Ammon's horn (tissue), 1 donor: ENCODE measurements at places on chromosomes 12 and 14.

DNA sequence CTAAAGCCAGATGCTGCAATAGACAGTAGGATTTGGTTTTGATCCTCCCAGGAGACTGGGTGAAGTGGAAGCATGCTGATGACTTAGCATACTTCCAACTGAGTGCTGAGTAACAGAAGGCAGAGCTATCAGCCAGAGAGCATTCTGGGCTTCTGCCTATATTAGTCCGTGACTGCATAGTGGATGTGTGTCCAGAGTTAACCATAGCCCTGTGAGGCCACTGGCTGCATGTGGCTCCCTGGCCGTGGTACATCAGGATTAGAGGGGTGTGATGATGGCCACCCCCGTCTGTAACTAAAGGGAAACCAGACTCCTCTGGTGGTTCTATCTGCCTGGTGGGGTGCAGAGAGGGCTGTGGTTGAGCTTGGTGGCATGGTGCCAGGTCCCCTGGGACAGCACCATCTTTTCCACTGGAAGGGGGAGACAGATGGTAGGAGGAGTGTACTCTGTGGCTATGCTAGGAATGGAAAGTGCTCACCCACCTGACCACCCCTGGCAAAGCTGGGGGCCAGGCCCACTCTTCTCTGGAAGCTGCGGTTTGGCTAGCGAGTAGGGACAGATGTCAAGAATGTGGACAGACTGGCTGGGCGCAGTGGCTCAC, 27.4 kb downstream of the ABCD4 start:
- no peak for DNase-seq

DNA sequence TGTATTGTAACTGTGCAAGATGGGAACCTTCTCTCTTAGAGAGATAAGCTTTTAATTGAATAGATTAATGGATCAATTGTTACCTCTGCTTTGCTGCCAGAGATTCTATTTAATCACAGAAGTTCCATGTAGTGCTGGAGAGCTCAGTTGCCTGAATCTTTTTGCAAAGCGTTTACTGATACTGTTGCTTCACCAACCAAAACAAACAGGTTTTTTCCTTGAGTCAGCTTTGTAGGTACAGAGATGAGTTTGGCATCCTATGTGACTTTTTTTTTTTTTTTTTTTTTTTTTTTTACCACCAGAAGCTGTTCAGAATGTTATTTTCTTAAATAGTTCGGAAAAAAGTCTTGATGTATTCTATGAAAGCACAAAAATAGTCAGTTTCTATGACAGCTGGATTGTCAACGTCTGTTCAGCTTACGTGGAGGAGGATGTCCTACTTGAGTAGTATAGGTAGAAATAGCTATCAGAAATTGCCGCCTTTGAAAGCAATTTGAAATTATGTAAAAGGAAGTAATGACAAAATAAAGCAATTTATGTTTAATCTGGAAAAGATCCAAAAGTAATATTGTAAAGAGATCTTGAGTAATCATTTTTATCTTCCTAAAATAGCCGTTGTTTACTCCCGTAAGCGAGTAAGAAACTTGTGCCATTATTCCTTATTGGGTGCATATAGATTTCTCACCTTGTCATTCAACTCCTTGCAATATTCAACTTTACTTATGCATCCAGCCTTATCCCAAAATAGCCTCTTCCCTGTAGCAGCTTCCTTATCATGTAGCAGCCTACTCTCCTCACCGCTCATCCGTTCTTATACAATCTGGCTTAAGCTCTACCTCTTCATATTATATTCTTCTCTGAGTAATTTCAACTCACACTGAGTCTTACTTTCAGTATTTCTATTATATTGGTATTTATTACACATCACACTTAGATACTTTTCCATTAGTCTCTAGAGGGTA, 5.2 kb downstream of the LRRK2 start:
- DNase-seq = no peak

- DNase-seq = no peak
Observed at GRCh38 chr12:123898673-123899072, 74.0 kb downstream of the CCDC92 start.

DNA sequence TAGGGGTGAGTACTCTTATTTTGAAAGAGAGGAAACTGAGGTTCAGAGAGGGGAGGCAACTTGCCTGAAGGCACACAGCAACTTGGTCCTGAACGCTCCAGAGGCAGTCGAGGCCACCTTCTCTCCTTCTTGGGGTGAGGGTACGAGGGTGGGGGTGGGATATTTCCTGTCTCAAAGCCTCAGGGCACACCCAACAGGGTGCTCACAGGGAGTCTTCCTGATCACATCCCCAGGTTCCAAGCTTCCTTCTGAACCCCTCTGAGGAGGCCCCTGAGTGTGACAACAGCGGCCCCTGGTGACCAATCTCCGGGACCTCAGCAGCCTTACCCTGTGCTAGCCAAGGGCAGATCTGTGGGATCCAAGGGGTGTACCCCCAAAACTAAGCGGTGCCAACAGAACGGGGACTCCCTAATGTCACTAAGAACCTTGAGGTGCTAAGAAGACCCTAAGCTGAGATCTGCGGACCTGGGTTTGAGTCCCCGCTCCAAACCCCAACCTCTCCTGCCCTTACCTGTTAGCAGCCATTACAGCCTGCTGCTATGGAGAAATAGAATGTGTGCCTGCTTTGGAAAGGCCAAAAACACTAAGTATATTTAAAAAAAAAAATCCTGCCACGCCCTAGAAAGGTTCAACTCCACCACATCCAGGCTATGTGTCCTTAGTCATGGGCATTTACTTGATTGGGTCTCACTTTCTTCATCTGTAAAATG, 57.9 kb downstream of the TRPV4 start:
- peak; percentile 81 for DNase-seq

GRCh38 chr12:117502233-117502632, 140.8 kb upstream of the NOS1 start:
- no peak for DNase-seq

DNA sequence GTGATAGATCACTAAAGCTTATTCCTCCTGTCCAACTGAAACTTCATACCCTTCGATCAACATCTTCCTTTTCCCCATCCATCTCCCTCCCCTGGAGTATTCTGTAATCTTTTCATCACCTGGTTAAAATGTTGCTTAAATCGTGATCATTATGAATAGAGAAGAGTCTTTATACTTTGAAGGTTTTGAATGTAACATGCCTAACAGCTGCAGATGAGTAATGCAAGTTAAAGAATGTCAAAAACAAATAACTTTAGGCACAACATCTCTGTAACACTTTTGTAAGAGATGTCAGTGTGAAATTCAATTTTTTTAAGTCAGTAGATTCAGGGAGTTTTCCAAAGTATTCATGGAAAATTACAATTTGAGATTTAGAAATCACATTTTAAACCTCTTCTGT, 25.0 kb downstream of the RXYLT1 start:
- DNase-seq = no peak

GRCh38 chr12:2692080-2692479, 102.7 kb upstream of the FKBP4 start:
- DNase-seq = no peak
